Panc1 (cell line): ENCODE measurements at places on chromosomes 4 and X.

- DNase-seq, result peak; percentile 91
Observed at GRCh38 chrX:45479835-45480422, 279.3 kb upstream of the DIPK2B start.

GRCh38 chr4:109648997-109649575 lies 54.2 kb downstream of the CASP6 start:
- no peak for DNase-seq

- no peak for DNase-seq
Observed at GRCh38 chrX:13676885-13677284, 12.0 kb upstream of the RAB9A start.

- no peak for DNase-seq
Observed at GRCh38 chr4:17544831-17545234, 29.9 kb downstream of the CLRN2 start.

DNA sequence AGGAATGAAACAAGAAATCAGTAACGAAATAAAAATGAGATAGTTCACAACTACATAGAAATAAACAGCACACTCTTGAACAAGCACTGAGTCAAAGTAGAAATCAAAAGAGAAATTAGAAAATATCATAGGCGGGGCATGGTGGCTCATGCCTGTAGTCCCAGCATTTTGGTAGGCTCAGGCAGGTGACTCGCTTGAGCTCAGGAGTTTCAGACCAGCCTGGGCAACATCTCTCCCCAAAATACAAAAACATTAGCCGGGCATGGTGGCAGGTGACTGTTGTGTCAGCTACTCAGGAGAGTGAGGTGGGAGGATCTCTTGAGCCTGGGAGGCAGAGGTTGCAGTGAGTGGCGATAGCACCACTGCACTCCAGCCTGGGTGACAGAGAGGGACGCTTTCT lies 714.4 kb downstream of the GLUD2 start:
- DNase-seq, result no peak

- DNase-seq, result no peak
Observed at GRCh38 chrX:132497432-132497831, 8.6 kb upstream of the MBNL3 start.

- no peak for DNase-seq
Observed at GRCh38 chr4:11546391-11547175, 117.9 kb upstream of the HS3ST1 start.

DNA sequence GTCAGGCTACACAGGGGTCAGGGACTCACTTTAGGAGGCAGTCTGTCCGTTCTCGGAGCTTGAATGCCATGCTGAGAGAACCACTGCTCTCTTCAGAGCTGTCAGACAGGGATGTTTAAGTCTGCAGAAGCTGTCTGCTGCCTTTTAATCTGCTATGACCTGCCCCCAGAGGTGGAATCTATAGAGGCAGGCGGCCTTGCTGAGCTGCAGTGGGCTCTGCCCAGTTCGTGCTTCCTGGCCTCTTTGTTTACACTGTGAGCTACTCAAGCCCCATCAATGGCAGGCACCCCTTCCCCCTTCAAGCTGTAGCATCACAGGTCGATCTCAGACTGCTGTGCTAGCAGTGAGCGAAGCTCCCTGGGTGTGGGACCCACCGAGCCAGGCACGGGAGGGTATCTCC lies 31.5 kb upstream of the UNC5C start:
- no peak for DNase-seq

- no peak for DNase-seq
Observed at GRCh38 chr4:112492321-112492720, 23.7 kb downstream of the NEUROG2 start.

GRCh38 chr4:158315706-158316105 lies 105.4 kb downstream of the TMEM144 start:
- DNase-seq, result no peak

DNA sequence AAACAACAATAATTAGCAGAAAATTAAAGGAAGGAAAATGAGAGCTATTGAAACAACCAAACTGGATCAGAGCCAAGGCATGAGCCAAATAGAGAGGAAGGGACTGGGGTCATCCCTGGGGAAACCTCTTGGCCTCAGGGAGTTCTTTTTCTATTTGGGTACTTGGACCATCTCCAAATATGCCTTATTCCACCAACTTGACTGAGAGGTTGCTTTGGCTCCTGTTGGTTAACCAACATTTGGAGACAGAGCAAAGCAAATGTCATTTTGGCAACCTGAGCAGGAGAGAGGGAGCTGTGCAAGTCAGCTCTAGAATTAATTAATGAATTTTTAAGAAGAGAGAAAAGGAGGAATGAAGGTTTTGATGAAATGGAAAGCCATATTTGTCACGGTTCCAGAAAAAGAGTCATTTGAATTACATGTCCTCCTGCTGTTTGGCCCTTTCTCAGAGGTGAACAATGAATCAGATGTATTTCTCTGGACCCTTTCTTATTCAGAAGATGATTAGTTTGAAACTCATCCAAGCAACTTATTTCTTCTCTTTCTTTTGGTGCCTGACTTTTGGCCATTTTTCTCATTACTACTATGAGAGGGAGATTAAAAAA lies 119.1 kb downstream of the CNKSR2 start:
- no peak for DNase-seq

GRCh38 chr4:115076691-115077090 lies 36.7 kb downstream of the NDST4 start:
- DNase-seq, result no peak

GRCh38 chr4:138832563-138832962 lies 183.0 kb upstream of the NOCT start:
- DNase-seq, result no peak
